ENCODE measurements at places on chromosomes 3 and 15.

GRCh38 chr3:48595075-48595525 is at the start of gene COL7A1:
TSS of gene COL7A1 (minus strand) at chr3:48595329. CDS start at chr3:48595159, 170 bp downstream.
- no peak for DNase-seq

DNA sequence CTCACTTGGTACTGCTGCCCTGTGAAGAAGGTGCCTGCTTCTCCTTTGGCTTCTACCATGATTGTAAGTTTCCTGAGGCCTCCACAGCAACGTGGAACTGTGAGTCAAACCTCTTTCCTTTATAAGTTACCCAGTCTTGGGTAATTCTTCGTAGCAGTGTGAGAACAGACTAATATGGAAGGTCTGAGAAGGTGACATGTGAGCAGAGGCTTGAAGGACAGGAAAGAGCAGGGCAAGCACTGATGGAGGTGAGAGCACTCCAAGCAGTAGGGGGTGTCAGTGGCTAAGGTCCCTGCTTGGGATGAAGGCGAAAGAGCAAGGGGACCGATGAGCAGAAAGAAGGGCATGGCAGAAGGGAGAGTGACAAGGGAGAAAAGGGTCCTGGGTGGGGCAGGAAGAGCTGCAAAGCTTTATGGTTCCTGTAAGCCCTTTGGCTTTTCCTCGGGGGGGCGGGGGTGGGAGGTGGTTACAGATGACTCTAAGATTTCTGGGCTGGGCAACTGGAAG is 3.5 kb downstream of the EIF4E3 start:
- no peak for DNase-seq

DNA sequence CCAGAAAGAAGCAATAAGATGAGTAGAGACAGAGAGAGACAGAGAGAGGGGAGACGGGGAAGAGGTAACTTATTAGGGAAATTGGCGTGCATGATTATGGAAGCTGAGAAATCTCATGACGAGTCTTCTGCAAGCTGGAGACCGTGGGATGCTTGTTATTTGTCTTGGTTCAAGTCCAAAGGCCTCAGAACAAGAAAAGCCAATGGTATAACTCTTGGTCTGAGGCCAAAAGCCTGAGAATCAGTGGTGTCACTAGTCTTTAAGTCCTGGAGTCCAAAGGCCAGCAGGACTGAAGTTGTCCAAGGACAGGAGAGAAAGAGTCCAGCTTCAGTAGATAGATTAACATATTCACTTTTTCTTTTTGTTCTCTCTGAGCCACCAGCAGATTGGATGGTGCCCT is 613.6 kb downstream of the CADM2 start:
- DNase-seq = no peak

GRCh38 chr3:100108464-100109079 is 5.7 kb downstream of the FILIP1L start:
- no peak for DNase-seq

DNA sequence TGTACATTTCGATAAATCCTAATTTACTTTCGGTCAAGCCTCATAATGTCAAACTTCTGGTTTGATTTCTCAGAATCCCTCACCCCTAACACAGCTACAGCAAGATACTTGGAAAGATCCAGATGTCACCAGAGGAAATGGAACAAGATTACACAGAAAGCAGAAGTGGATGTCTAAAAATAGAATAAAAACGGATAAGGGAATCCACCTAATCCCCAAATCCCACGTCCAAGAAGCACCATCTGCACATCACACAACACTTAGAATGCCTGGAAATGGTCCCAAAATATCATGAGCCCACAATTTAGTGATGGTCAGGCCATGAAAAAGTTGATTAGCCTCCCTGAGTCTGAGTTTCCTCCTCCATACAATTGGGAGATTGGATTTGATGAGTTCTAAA is 61.7 kb downstream of the AGTR1 start:
- DNase-seq = peak; percentile 16
